ENCODE measurements at places on chromosomes 3 and 15. TPM values are rescaled to one million over a fixed set of nuclear protein-coding genes. Genes with fewer than 3 reads are reported as not detected.

RBPMS2 gene
- total RNA-seq, result not detected

CEP152 gene
- total RNA-seq, result 2.5 TPM

KLHL40 gene
- not detected for total RNA-seq

CPLX3 gene
- not detected for total RNA-seq

ULK4 gene
- total RNA-seq, result 2.9 TPM

CHL1 gene
- total RNA-seq, result 3.2 TPM

GBE1 gene
- total RNA-seq, result 80.9 TPM

GABRR3 gene
- total RNA-seq, result not detected

MAP3K13 gene
- 28.8 TPM for total RNA-seq

SEMA6D gene
- total RNA-seq, result 0.35 TPM

GUCA1C gene
- total RNA-seq, result not detected

CDHR4 gene
- 0.40 TPM for total RNA-seq

PYGO1 gene
- total RNA-seq, result 5.8 TPM

AMIGO3 gene
- 0.50 TPM for total RNA-seq

RBP2 gene
- not detected for total RNA-seq

All from mammary epithelial cell (primary cell).